Hepatocyte (in vitro differentiated cells): ENCODE measurements at places on chromosomes 2 and 18.

DNA sequence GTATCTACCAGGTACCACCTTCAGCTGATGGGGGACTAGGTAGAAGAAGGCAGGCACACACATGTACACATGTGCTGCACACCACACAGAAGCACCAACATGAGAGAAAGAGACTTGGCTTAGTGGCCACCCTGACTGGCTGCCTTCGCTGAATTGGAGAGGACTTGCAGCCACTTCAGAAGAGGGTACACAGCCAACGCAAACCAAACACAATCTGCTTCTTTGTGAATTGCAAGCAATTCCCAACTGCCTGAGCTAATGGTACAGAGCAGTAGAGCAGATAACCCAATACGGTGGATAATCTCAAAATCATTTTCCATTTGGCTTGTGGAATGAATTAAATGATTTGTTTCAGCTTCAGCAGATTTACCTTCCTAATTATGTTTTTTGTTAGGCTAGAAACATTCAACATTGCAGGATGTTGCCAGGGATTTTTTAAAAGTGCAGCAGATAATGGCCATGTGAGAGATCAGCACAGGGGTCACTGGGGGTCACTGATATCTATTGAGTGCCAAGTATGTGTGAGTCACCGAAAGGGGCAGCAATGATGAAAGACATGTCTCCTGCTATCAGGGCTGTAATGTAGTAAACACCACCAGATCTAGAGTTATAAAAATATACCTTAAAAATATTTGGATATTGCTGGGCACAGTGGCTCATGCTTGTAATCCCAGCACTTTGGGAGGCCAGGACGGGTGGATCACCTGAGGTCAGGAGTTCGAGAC is 652.6 kb downstream of the BCL11A start:
- no peaks in the 10 kb centered on the region for H3K4me1 ChIP-seq
- H3K36me3 ChIP-seq = no peaks in the 10 kb centered on the region
- H3K27me3 ChIP-seq = no peaks in the 10 kb centered on the region

DNA sequence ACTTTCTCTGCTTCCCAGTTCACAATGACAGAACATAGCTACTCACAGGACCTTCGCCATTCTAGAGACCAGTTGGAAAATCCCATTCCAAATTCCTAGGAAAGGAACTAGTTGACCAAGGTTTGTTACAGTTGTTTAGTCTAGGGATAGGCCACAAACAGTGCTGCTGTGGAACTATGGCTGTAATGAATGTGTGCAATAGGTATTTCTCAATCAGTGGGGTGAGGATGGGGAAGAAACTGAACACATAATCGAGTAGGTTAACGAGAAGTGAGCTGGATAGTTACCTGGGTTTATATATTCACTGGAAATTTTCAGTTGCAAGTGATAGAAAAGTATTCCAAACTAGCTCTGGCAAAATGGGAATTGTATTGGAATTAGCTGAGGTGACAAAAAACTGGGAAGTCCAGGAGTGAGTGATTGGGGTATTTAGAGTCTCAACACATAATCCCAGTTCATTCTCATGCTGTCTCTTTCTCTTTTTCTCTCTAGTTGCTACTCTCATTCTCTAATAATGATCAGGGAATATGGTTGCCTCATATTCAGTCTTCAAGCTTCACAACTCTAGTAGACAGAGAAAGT is 18.2 kb upstream of the HMSD start:
- DNase-seq = no peak
- H3K4me3 ChIP-seq = no peak overlapping the region
- no peaks in the 10 kb centered on the region for H3K36me3 ChIP-seq
- no peaks in the 10 kb centered on the region for H3K4me1 ChIP-seq
- H3K27ac ChIP-seq = no peak overlapping the region

GRCh38 chr2:128318776-128319464 is at the start of gene HS6ST1:
TSS of gene HS6ST1 (minus strand) at chr2:128318868. CDS start at chr2:128318563, 305 bp downstream.
- DNase-seq = peak; percentile 94
- no peaks in the 10 kb centered on the region for H3K27me3 ChIP-seq

DNA sequence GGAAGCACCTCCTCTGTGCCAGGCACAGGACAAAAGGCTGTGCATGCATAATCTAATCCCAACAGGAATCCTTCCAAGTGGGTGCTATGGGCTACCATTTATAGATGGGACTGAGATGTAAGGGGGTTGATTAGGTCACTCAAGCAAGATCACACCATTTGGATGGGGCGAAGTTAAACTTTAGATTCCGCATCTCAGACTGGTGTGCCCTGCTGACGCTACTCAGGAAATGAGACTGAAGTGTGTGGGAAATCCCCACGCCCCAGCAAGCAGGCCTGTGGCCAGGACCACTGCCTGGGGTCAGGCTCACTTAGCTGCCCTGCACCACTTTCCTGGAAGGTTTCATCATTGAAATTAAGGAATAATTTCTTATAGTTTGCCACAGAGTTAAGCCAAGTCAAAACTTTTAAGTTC is 70.5 kb upstream of the PPP1CB start:
- H3K27me3 ChIP-seq = no peaks in the 10 kb centered on the region
- no peak overlapping the region for H3K27ac ChIP-seq
- H3K4me1 ChIP-seq = peaks cover 21% of the 10 kb centered on the region
- DNase-seq = no peak
- H3K4me3 ChIP-seq = no peak overlapping the region

DNA sequence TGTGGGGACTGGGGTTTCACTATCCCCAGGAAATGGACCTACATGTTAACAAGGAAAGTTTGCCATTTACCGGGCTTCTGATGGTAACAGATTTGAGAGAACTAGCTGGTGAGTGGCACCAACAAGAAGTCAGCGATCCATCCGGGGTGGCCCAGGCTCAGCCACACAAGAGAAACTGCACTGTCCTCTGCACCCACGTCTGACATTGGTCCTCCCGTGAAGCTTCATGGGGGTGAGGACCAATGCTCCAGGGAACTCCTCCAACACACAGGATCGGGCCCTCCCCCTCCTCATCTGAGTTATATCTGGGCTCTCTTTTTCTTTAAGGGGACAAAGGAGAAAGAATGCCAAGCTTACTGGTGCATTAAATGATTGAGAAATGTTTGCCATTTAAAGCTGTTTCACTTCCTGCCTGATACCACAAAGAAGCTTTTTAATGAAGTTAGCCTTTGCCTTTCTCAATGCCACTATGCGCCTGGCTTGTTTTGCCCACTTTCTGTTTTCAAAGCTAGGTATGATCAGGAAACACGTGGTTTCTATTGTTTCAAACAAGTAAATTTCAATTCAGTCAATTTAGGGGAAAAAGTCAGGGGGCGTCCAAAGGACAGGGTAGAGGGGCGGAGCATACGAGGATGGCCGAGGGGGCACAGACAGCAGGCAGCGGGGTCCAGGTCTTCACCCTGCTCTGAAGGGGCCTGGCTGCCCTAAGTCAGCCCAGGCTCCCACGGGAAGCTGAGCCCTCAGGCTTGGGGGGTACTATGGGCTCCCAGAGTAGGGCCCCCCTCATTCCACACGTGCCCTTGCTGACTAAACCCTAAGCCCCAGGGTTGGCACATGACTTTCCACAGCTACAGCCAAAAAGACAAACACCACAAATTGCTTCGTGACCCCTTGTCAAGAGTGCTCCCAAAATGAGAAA is 204.0 kb upstream of the ID2 start:
- H3K27ac ChIP-seq = peak overlapping the region; percentile 81
- H3K36me3 ChIP-seq = no peaks in the 10 kb centered on the region
- H3K4me3 ChIP-seq = no peak overlapping the region
- H3K4me1 ChIP-seq = peaks cover 39% of the 10 kb centered on the region

DNA sequence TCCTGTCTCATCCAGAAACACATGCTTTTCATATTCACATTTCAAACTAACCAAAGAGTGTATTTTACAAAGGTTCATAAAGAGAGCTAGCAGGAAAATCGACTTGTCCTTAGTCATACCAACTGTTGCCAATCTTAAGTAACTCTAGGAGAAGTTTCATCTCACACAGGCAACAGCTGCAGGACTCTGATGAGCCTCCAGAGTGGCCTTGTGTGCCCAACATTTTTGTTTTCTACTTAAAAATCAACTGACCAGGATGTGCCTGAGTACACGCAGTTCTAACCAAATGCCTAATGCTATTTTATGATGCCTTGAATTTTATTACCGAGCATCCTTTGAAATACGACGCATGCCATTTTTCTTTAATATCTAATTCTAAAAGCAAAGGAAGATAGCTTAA is 595.9 kb upstream of the LRRTM4 start:
- no peak overlapping the region for H3K27ac ChIP-seq
- no peaks in the 10 kb centered on the region for H3K36me3 ChIP-seq
- no peaks in the 10 kb centered on the region for H3K4me1 ChIP-seq
- H3K27me3 ChIP-seq = no peaks in the 10 kb centered on the region
- no peak for DNase-seq
